ENCODE measurements at places on chromosomes 6 and 20.

- DNase-seq: no peak
Observed at GRCh38 chr6:168105813-168106632, 27.0 kb upstream of the FRMD1 start.

DNA sequence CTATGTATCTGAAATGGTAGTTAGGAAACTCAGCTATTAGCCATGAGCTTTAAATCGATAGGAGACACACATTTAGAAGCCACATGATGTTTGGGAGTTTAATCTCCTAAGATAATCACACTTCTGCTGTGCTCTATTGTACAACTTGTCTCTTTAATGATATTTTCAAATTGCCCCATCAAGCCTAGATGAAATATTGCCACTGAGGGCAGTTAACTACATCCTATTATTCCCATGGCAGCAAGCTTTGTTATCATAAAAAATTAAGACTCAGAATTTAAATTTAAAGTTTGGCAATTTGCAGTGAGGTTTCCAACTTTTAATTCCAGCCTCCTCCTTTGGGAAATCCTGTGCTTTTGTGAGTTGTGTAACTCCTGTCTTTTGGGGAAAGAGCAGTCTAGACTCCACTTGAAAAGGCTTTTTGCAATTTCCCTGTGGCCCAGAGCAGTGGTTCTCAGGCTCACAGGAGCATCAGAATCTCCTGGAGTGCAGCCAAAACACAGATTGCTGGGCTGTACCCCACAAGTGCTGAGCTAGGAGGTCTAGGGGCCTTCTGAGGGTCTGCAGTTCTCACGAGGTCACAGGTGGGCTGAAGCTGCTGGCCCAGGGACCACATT, 792.4 kb downstream of the QKI start:
- DNase-seq: no peak

GRCh38 chr6:128079021-128079420, 178.2 kb upstream of the THEMIS start:
- no peak for DNase-seq

- DNase-seq: peak; percentile 43
Observed at GRCh38 chr6:19736066-19736465, 101.1 kb upstream of the ID4 start.

DNA sequence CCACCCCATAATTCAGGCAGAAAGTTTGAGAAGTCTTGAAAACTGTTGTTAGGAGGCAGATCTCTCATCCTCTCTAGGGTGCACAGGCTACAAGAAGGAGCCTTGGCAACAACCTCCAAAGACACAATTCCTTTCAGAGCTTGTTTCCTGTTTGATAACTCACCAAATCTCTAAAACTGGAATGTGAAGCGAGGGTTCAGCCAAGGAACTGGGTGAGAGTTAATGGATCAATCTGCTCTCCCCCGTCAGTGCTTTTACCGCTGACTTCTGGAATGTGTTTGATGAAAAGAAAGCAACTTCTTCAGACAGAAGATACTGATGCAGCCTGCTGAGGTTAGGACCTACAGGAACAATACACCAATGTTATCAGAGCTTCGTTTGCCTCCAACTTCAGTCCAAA, 171.8 kb upstream of the BMP2 start:
- DNase-seq: no peak

GRCh38 chr6:159422041-159422984, 253.1 kb downstream of the FNDC1 start:
- DNase-seq: no peak

DNA sequence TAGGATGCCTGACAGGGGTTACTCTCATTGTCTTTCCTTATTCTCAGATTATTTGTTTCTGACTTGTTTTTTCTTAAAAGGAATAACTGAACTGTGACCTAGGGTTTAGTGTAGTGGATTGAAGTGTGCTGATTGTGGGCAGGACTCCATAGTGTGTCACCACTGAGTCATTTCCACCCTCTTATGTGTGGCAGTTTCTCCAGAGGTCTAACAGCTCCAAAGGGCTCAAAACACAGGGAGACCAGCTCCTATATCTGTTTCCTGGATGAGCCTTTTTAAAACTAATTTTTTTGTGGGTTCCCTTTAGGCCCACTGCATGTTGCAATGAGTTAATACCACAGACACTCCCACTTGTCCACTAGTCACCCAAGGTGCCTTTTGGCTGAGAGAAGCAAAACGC, 951.1 kb upstream of the ADGRB3 start:
- no peak for DNase-seq

GRCh38 chr6:71387179-71387578, 98.6 kb downstream of the OGFRL1 start:
- no peak for DNase-seq

DNA sequence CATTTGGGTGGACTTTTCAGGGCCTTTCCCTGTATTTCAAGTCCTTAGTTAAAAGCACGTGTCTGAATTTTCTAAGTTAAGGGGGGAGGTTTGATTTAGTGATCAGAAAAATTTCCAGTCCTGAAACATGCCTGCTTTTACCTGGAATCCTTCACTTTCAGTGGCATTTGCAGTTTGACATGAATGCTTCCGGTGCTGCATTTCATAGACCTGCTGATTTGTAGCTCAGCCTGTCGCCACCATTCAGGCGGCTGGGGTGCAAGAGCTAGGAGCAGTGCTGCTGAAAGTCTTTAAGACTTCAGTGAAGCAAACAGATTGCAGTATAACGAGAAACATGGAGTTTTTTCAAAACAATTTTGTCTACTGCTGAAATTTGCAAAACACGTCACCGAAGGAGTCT, 14.0 kb downstream of the RPS6KA2 start:
- no peak for DNase-seq

DNA sequence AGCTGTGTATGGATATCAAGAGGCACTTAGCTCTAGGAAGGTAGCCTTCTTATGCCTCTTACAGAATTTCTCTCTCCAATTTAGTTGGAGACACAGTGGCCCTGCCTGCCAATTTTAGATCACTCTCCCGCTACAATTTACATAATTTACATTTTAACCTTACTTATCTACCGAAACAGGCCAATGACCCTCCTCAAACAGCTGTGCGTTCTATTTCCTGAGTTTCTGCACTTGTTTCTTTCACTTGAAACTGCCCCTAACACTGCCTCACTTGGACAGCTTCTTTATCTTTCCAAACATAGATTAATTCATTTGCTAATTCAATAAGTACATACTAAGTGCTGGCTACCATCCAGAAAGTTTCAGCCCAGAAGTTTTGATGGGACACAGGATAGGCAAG, 52.9 kb upstream of the HDDC2 start:
- no peak for DNase-seq

GRCh38 chr6:8102122-8102958, at the start of gene EEF1E1:
Gene EEF1E1 (minus strand): TSS chr6:8102548. CDS start chr6:8102521, 27 bp downstream.
- DNase-seq: peak; percentile 97

DNA sequence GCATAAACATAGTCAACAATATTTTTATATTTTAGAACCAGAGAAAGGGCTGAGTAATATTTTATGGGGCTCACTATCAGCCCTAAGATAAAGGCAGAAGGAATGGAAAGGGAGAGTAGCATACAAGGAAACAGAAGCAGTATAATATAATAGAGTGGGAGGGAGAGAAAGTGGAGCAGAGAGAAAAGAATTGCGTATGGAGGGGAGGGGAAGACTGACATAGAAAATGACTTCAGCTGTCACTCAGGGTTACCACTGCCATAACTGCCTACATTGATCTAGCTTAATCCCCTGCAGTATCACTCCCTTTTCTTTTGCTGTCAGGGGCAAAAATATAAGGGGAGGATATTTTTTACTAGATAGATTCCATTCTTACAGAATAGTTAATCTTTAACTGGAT, 1133.5 kb upstream of the MAP3K7 start:
- DNase-seq: peak; percentile 36

GRCh38 chr6:37915463-37915862, 95.9 kb downstream of the ZFAND3 start:
- no peak for DNase-seq

DNA sequence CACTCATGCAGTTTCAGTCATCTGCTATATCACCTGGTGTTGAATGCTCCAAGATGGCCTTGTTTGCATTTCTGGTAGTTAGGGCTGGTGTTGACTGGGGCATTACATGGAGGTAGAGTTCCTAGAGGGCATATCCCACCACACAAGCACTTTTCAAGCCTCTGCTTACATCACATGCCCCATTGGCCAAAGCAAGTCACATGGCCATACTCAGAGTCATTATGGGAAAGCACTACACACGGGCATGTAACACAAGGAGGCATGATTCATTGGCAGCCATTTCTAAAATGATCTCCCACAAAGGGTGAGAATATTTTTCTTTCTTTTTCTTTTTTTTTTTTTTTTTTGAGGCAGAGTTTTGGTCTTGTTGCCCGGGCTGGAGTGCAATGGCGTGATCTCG, 73.2 kb downstream of the TRMT6 start:
- no peak for DNase-seq

GRCh38 chr6:14196026-14196425, 78.5 kb downstream of the CD83 start:
- no peak for DNase-seq

DNA sequence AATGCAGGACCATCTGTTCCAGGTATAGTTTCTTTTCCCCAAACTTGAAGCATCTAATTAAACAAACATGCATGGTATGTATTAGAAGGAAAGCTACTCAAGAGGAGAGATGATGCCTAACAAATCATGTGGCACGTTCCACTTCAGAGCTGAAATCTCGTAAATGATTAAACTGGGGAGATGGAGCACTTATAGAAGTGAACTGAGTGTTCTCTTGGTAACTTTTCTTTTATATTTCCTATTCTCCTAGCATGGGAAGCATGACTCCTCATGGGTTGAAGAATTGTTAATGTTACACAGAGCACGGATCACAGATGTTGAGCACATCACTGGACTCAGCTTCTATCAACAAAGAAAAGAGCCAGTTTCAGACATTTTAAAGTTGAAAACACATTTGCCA, 61.1 kb downstream of the CCN2 start:
- DNase-seq: no peak

- DNase-seq: no peak
Observed at GRCh38 chr6:154261688-154262397, 94.8 kb downstream of the IPCEF1 start.

DNA sequence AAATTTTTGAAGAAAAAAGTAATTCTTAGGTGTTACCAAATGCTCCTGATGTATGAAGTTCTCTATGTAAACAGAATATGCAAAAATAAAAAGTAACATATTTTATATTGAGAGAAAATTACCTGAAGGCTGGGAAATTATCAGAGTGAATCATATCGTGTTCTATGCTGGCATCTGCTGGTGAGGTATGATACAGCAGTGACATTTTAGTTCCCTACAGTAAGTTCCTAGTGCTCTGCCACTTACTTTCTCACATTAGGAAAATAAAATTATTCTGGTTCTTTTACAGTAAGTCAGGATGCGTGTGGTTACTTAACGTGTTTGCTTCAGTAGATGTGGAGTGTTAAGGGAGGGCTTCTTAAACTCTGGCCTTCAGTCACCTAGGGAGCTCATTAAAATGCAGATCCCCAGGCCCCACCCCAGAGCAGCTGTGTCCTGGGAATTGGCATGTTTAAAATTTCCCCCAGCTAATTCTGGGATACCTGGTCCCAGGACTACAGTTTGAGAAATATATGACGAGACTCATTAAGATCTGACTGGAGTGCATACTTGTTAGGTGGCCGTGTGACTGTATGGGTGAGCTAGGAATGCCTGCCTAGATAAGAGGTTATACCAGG, 3.2 kb downstream of the ACTR5 start:
- peak; percentile 41 for DNase-seq

Measured in NCI-H82 (cell line).